ENCODE measurements at places on chromosomes 4 and X.

- no peak for ATAC-seq
These were observed 113.0 kb downstream of the NHS start for GRCh38 chrX:17488036-17488435.

GRCh38 chr4:177080388-177080787, 229.3 kb upstream of the NEIL3 start:
- ATAC-seq: no peak

DNA sequence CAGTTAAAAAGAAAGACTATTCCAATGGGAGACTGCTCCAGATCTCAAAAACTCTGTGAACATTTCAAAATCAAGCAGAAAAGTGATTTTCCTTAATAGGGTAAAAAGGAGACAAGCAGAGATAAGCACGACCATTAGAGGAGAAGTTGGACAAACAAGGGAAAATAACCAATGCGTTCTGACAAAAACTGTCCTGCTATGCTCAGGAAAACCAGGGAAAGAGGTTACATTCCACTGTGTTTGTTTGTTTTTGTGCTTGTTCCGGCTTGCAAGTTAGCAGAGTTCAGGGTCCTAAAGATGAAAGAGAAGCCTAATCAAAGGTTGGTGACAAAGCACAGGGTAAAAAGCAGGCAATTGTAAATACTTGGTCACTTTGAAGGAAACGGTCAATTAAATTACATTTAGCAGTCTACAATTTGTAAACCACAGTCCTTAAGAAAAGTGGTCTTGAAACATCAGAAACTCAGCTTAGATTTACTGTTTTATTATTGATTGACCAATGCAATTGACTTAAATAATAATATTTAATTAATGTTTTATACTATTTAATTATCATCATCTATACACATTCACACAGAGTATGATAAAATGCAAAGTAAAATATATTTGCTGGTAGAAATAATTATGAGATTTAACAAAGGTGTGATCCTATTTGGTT, 186.2 kb upstream of the CPXCR1 start:
- ATAC-seq: no peak

- ATAC-seq: no peak
These were observed 75.5 kb downstream of the AMMECR1 start for GRCh38 chrX:110242371-110242770.

GRCh38 chr4:40227284-40227683, 30.5 kb downstream of the RHOH start:
- no peak for ATAC-seq

- no peak for ATAC-seq
These were observed 50.1 kb downstream of the YTHDC1 start for GRCh38 chr4:68299492-68300457.

GRCh38 chrX:65821721-65822496, 154.5 kb downstream of the MSN start:
- no peak for ATAC-seq

DNA sequence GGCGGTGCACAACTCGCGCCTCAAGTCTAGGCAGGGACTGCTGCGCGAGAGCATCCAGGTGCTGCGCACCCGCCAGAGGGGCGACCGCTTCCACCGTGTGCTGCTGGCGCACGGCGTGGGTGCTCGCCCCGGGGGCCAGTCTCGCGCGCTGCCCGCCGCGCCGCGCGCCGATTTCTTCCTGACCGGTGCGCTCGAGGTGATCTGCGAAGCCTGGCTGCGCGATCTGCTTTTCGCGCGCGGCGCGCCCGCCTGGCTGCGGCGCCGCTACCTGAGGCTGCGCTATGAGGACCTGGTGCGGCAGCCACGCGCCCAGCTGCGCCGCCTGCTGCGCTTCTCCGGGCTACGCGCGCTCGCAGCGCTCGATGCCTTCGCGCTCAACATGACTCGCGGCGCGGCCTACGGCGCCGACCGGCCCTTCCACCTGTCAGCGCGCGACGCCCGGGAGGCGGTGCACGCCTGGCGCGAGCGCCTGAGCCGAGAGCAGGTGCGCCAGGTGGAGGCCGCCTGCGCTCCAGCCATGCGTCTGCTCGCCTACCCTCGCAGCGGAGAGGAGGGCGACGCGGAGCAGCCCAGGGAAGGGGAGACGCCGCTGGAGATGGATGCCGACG, 1.3 kb downstream of the CHST7 start:
- peak; percentile 4 for ATAC-seq

DNA sequence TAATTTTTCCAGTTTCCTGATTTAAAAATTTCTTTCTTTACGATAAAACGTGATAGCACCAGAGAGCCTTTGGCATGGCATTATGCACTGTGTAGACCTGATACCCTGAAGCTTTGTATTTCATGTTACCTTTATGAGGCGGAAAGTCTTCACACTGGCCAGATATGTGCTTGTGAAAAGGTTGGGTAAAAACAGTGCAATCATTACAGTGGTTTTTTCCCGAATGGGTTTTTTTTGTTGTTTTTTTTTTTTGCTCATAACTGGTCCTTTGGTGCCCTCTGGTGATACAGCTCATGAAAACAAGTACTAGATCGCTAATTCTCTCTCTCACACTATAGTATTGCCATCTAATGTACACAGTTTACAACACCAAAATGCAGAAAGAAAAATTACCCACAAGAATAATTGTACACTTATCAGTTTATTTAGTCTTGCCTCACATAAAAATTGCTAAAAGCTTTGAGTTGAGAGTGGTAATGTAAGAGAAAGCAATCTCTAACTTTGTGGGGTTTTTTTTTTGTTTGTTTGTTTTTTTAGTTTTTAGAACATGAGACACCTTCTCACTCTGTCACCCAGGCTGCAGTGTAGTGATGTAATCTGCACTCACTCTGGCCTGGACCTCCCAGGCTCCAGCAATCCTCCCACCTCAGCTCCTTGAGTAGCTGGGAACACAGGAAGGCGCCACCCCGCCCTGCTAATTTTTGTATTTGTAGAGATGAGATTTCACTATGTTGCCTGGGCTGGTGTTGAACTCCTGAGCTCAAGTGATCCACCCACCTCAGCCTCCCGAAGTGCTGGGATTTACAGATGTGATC, 21.3 kb downstream of the SPCS3 start:
- peak; percentile 59 for ATAC-seq

DNA sequence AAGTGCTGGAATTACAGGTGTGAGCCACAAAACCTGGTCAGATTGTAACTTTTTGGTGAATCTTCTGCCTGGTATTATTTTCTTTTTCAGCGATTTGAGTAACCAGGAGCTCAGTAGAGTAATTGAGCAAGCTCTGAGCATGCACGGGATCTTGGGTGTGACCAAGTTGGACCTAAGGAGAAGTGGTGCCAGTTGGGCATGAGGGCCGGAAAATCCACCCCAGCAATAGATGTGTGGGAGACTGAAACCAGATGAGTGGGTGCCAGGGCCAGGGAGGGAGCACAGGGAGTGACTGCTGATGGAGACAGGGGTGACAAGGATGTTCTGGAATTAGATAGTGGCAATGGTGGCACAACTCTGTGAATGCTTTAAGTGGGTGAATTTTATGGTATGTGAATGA, 3.7 kb upstream of the CCNQ start:
- ATAC-seq: no peak

DNA sequence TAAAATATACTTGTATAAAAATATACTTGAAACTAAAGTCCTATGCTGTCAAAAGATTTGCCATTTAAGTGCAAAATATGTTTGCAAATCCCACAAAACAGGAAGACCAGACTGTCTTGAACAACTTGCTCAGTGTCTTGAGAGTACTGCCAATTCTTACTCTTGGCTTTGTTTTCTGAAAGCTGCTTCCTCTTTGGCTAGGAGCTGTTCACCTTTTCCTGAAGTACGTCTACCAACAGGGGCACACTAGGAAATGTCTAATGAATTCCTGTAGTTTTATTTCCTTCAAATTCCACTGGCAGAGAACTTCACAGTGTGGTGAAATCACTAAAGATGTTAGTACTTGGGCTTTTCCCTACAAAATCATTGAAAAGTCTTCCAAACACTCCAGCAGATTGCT, 46.4 kb upstream of the ABCG2 start:
- ATAC-seq: no peak

GRCh38 chr4:3310301-3311094, 17.7 kb downstream of the RGS12 start:
- ATAC-seq: no peak

GRCh38 chr4:87029356-87029755, 94.5 kb downstream of the AFF1 start:
- no peak for ATAC-seq

DNA sequence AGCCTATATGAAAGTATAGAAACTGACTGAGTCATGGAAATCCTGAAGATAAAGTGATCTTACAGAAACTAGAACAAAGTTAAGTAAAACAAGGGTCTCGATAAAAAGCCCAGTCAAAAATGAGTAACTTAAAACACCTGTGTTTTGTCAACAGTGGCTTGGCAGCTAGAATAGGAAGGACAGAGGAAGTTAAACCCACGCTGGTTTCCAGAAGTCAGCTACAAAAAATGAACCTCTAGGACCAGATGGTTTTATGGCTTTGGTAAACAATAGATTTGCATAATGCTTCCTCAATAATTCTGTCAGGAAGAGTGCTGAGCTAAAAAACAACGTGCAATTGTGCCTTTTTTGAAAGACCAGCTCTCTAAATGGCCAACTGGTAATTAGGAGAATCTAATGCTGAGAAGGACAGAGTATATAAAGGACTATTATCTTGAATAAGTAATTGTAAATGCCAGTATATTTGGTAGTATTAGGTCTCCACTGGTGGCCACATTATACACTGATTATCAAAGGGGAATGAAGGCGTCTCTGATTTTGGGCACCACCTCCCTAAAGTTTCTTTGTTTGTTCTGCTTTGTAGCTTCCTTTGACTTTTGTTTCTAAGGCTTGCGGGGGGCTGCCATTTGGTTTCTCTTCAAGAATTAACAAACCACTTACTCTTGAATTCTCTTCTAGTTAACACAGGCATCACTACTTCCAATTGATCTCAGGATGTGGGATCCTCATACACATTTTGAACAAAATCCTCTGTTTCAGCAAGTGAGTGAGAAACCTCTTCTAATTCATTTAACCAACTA, 72.2 kb upstream of the PPP3CA start:
- ATAC-seq: no peak

GRCh38 chrX:116272322-116272721, 101.8 kb downstream of the AGTR2 start:
- peak; percentile 38 for ATAC-seq

GRCh38 chr4:3363411-3364141, 70.8 kb downstream of the RGS12 start:
- ATAC-seq: no peak

- no peak for ATAC-seq
These were observed 39.5 kb downstream of the GPC4 start for GRCh38 chrX:133375615-133376340.

GRCh38 chr4:173318648-173319211, 15.4 kb downstream of the HMGB2 start:
- ATAC-seq: peak; percentile 67

DNA sequence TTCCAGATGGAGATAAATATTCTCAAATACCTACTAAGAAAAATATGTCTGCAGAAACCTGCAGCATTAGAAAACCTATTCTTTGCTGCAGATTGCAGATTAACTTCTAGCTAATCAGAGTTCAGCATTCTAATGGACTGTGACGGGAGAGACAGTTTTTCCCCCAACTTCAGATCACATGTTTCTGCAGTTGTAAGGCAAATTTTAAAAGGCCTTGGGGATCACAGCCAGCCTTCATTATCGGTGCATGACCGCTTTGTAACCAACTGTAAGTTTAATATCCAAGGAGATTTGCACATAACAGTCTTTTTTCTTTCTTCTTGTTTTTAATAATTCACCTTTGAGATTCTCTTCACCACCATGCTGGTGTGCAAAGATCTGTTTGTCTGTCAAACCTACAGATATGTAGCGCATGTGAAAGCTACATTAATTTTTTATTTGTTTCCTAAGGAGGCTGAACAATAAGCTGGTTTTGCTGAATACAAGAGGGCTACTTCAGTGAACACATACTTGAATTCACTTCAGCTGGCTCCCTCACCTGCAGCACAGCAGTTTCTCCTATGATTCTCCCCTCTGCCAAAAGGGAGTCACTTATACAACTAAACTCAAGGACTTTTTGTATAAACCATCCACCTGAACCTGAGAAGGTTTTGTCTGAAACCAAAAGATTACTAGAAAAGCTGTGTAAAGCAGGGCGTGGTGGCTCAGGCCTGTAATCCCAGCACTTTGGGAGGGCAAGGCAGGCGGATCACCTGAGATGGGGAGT, 488.5 kb downstream of the RPA4 start:
- ATAC-seq: no peak

- ATAC-seq: no peak
These were observed 302.2 kb upstream of the GALNT7 start for GRCh38 chr4:172866421-172866820.

- ATAC-seq: no peak
These were observed 12.3 kb downstream of the MSX1 start for GRCh38 chr4:4871573-4872313.

GRCh38 chrX:16465081-16465876, 184.7 kb upstream of the S100G start:
- no peak for ATAC-seq

- no peak for ATAC-seq
These were observed 713.7 kb upstream of the TENM3 start for GRCh38 chr4:181529537-181529936.

GRCh38 chrX:56975611-56976010, 19.7 kb downstream of the SPIN3 start:
- peak; percentile 62 for ATAC-seq

- ATAC-seq: no peak
These were observed 3.3 kb downstream of the IL13RA1 start for GRCh38 chrX:118730500-118731247.

GRCh38 chr4:111631215-111631999, 513.8 kb upstream of the FAM241A start:
- peak; percentile 88 for ATAC-seq

GRCh38 chr4:8906668-8906970, 35.0 kb upstream of the HMX1 start:
- no peak for ATAC-seq

DNA sequence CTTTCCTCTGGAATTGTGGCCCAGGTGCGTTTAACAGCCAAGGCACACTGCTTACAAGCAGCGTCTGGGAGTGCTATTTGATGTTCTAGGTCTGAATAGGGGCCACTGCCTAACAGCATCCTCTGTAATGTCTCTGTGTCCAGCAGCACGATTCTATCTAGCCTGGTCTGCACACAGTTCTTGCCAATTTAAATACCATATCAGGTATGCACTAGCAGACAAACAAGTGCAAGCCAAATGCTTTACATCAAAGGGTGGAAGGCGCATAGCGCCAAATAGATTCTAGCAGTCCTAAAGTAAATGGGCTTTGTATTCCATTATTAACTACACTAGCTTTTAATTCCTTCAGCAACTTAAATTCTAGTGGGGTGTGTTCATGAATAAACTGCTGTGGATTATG, 15.8 kb upstream of the UGDH start:
- no peak for ATAC-seq

DNA sequence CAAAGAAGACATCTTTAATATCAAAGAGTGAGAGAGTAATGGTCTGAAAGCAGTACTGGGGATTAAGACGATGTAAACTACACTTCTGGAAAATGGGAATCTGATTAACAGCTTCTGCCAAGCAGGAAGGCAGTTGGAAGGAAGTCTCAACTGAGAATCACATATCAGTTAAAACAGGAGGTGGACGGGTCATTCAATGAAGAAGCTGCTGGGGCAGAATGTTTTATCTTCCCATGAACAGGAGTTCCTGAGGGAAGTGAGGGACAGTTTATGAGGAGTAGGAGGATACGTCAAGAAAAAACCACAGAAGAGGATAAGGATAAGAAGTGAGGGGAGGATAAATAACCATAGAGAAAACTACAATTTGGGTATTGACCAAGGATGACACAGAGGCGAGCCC, 38.7 kb upstream of the MAGEA10 start:
- ATAC-seq: no peak

Measured in SK-N-SH treated with all-trans-retinoic acid at 6 μM for 48 hours (cell line).